Left kidney (tissue), 8 donors: ENCODE measurements at places on chromosomes 1 and 21. TPM values are rescaled to one million over a fixed set of nuclear protein-coding genes. Genes with fewer than 3 reads are reported as not detected.

DNA sequence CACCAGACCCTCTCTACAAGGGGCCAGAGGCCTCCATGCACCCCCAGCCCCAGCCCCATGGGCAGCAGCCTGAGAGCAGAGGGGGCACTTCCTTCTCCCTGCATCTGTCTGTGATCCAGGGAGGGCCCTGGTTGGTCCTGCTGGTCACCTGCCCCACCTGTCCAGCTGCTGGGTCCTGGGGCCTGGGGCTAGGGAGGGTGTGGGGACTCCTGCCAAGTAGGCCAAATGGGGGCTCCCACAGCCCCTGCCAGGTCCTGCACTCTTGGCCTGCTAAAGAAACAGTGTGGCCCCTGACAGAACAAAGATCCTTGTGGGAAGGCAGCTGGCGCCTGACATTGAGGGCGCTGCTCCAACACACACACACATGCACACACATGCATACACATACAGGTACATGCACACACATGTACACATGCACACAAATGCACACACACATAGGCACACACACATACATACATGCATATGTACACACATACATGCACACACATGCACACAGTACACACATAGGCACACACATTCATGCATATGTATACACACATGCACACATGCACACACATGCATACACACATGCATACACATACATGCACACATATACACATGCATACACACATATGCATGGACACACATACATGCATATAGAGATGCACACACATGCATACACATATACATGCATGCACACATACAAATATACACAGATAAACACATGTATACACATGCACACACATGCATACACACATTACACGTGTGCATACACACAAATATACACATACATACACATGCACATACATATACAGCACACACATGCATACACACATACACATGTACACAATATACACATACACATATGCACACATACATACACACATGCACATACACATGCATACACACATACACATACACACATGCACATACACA, 49.9 kb downstream of the TRPM2 start:
- no peak for DNase-seq

- no peak for DNase-seq
Observed at GRCh38 chr1:24297852-24298232, 21.3 kb upstream of the GRHL3 start.

- DNase-seq, result no peak
Observed at GRCh38 chr1:9111957-9112356, 16.9 kb downstream of the GPR157 start.

GRCh38 chr1:109466452-109467300, at the start of gene SYPL2:
Gene SYPL2, plus strand, starts transcription at chr1:109466546. Its CDS starts 298 bp downstream, at chr1:109466844.
- peak; percentile 46 for DNase-seq

DNA sequence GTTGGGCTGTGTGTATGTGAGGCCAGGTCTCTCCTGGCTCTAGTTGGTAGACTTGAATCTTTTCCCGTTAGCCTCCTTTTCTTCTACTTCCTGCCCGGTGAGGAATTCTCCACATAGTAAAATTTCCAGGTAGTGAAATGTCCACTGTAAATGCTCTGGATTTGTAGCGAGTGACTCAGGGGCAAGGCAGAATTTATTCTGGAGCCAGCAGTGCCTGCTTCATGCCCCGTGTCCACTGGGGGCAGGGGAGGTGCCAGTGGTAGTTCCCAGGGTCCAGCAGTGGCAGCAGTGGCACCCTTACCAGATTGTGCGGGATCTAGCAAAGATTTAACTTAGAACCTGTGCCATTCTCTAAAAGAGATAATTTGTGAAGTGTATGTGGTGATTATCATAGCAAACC, 74.5 kb upstream of the USP24 start:
- DNase-seq, result no peak

- DNase-seq, result no peak
Observed at GRCh38 chr1:26787381-26787705, 407 bp upstream of the PIGV start.

GRCh38 chr1:230986976-230987375, 8.1 kb downstream of the ARV1 start:
- no peak for DNase-seq

DNA sequence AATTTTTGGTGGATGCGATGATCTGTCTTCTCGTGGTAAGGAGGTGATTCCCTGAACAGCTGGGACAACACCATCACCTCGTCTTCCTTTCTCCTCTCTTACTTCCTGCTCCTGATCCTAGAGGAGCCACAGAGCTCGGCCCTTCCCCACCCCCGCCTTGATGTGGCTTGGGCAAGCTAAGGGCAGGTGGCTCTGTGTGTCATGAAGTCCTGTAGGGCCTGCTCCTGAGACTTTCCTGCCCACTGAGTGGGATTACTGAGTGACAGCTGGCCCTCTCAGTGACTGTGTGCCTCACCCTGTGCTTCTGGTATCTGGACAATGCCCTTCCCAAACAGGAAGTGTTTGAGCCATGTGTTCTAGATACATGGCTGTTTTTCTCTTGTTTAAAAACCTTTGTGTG, 153.0 kb downstream of the KCNJ6 start:
- DNase-seq, result no peak

- peak; percentile 74 for DNase-seq
Observed at GRCh38 chr1:206117151-206117948, at the start of gene AVPR1B. Gene AVPR1B, minus strand, starts transcription at chr1:206117388. Its CDS starts 498 bp downstream, at chr1:206116890.

- no peak for DNase-seq
Observed at GRCh38 chr1:99751877-99752504, 14.4 kb downstream of the FRRS1 start.

Gene DNAJC28
- polyA plus RNA-seq, result 6.1 TPM

Gene PAPPA2
- 88.4 TPM for polyA plus RNA-seq

Gene CYP4A22
- 8.2 TPM for polyA plus RNA-seq

Gene IFNLR1
- 3.5 TPM for polyA plus RNA-seq

Gene GLIS1
- 2.5 TPM for polyA plus RNA-seq
